Frontal cortex (tissue), 4 donors: ENCODE measurements at places on chromosomes 5 and 9.

DNA sequence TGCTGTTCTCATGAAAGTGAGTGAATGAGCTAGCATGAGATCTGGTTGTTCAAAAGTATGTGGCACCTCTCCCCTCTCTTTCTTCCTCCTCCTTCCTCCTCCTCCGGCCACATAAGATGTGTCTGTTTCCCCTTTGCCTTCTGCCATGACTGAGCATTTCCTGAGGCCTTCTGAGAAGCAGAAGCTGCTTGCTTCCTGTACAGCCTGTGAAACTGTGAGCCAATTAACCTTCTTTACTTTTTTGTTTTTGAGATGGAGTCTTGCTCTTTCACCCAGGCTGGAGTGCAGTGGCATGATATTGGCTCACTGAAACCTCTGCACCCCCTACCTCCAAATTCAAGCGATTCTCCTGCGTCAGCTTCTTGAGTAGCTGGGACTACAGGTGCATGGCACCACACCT lies 6.1 kb downstream of the S100Z start:
- no peak for DNase-seq

GRCh38 chr9:133471551-133472276 lies 7.2 kb downstream of the SLC2A6 start:
- no peak for DNase-seq

- DNase-seq = no peak
These were observed 166.1 kb downstream of the SLC28A3 start for GRCh38 chr9:84174486-84174885.

DNA sequence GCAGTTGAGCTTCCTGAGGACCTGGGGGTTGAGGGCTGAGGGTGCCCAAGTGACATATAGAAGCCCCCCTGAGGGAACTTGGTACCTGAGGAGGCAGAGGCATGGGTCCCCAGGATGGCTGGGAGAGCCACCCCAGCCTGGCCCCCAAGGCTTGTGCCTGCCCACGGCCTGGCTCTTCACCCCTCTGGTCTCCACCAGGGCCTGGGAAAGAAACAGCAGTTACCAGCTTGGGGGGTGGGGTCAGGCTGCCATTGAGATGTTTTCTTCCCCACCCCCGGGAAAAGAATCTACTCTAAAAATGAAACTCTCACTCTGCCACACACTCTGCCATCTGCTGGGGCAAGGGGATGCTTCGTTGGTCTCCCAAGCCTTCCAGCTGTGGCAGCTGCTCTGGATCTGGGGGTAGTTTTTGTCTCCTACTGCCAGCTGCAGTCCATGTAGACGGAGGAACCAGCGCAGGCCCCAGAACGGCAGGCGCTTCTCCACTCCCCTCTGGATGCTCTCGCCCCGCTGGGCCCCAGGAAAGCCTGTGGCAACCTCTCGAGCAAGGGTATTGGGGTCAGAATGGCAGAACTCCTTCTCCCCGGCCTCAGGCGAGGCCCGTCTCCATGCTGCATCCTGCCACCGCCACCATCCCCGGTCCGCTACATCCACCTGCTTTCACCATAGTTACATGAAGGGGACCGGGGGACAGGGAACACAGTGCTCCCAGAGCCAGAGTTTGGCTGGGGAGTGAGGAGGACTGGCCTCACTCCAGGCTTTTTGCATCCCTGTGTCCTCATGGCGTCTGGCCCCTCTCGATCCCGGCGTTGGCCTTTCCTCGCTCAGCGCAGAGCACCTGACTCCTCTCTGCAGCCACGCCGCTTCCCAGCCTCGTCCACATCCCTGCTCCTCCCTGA lies 123.5 kb downstream of the DAB2IP start:
- no peak for DNase-seq

- DNase-seq = no peak
These were observed 10.3 kb upstream of the FST start for GRCh38 chr5:53469946-53470687.
